ENCODE measurements at places on chromosomes 3 and 15.
A peak's percentile ranks its signal among the peaks of the same experiment; 100 is the strongest.

GRCh38 chr3:131731709-131732108 is 228.9 kb upstream of the MRPL3 start:
- no peak for DNase-seq

DNA sequence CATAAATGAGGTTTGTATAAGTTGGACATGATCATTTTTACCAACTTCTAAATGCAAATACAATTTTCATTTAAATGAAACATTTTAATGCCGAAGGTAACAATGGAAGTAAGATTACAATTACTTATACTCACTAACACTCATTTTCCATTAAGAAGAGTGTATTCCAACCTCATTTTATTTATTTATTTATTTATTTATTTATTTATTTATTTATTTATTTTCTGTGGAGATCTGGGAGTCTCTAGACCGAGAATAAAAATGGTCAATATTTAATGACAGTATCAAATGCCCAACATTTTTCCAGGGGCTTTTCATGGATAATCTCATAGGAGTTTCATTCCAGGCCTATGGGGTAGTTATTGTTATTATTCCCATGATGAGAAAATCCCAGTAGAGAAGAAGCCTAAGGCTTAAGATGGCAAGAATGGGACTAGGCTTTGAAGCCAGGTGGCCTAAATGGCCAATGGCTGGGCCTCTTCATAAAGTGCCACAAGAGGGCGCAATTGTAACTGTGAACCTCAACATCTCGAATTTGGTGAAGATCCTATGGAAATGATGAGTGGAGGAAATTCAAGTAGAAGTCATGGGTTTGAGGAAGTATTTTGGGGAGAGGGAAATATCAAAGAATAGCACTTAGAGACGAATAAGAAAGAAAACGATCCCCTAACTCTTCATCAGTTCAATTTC is 21.3 kb downstream of the VGLL3 start:
- no peak for DNase-seq

DNA sequence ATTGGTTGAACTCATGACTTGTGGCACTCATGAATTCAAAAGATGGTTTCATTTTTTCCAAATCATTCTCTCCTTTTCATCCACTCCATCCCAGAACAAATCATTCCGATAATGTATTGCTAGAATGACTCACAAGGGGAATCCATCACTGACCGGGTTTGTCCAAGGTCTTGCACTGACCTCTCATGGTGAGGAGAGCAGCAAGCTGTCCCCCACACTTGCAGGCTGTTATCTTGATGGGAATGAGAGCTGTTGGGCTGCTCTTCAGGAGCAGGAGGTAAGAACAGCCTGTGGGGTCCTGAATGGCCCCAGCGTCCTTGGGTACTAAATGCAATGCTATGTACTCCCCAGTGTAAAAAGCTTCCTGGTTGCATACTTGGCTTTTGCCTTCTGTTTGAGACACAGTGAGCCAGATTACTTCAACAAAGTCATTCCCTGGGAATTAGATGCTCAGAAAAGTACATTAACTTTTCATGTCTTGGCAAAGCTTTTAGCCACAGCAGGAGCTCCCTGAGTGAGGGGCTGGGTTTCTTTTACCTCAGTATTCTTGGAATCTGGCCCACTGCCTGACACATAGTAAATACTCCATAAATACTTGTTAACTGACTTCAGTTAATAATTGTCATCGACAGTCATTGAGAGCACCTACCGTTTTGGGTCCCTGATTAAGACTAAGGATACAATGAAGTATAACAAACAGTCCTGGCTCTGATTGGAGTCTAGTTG is 24.1 kb downstream of the CCNL1 start:
- no peak for DNase-seq

GRCh38 chr3:128551867-128552266 is 58.9 kb upstream of the GATA2 start:
- peak; percentile 5 for DNase-seq

DNA sequence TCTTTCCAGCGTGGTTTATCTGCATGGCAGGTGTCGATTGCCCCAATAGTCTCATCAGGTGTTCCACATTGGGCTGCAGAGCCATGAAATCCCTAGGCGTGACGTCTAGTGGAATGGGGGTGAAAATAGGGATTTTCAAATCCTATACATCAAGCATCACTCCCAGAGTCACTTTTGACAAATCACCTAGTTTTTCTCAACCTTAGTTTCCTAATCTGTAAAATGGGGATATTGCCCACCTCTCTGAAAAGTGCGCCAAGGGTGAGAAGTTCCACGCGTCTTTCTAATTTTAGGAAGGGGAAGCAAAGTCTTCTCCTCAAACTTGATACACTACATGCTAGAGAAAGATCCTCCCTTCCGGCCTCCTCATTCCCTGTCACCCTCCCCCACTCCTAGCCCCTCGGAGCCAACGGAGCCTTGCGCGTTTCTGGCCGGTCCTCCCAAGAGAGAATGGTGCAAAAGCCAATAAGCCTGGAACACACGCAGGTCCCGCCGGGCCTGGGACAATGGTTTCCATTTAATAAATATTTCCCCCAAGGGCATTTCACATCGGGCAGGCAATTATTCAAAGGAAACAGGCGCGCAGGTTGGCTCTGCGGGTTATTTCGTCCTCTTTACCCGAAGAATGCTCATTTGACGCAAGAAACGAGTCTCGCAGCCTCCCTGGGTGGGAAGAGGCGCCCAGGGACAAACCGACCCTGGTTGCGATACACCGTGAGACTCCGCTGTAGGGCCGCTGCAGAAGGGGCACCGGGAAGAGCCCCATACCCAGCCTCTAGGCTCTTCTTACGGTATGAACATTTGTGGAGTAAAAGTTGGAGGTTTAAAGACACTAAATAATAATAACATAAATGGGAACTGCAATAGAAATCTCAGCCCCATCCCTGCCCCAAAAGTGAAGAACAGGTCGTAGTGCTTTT is 1.2 kb upstream of the SOX14 start:
- no peak for DNase-seq

DNA sequence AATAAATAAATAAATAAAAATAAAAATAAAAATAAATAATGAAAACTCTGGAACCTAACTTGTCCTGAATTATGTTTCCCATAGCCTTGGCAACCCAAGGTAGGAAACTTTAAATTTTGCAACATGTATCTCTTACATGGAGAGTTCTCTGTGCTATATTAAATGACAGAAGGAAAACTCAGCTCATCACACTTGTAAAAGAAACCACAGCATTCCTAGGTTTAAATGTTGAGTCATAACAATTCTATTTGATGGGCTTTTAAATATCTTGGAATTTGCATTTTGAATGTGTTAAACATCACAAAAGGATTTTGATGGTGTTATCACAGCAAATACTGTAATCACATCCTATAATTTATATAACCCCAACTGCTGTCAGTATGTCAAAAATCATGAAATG is 144.2 kb downstream of the LRTM1 start:
- DNase-seq: no peak

DNA sequence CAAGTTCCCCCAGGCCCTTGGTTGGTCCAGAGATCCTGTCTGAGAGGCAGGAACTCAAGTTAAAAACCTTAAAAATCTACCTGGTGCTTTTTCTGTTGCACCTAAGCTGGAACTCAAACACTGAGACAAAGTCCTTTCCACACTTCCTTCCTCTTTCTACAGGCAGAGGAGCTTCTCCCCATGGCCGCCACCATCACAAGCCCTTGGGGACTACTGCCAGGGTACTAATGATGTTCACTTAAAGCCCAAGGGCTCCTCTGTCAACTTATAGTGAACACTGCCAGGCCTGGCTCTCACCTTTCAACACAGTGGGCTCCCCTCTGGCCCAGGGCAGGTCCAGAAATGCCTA is 26.0 kb downstream of the TM4SF18 start:
- no peak for DNase-seq

DNA sequence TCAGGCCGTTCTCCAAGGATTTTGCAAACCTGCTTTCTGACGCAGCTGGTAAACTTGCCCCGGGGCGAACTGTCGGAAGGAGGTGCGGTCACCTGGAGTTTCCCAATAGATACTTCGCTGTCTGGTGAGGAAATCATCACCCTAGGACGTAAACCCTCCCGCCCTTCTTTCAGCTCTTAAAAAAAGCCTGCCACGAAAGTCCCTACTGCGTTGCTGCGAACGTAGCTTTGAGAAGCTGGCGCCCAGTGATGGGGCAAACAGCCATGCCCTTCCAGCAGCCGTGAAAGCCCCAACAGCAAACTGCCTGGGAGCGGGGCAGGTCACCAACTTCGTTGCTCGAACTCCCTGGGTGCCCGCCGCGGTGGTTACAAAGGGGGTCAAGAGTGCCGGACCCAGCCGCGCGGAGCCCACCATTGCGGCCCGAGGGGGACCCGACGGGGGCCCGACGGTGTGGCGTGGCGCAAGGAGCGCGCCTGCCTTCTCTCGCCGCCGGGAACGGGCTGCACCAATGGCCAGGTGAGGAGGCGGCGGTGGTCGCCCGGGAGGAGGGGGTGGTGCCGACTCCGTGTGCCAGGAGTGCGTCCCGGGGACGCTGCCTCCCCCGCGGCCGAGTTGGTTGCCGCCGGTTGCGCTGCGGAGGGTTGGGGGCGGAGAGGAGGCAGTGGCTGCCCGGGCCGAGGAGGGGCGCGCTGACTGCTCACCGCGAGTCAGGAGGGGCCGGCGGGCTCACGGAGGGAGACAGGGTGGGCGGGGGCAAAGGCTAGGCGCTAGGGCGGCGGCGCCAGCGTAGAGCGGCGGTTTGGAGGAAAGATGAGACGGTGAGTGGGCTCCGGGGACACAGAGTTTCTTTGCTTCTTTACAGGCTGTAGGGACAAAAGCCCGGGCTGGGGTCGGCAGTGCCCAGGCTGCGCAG is at the start of gene PHLDB2:
TSS of gene PHLDB2 (plus strand) at position 205 of the 913 bp plus-strand sequence. CDS start 24,813 bp downstream, outside the sequence.
- DNase-seq: peak; percentile 94

DNA sequence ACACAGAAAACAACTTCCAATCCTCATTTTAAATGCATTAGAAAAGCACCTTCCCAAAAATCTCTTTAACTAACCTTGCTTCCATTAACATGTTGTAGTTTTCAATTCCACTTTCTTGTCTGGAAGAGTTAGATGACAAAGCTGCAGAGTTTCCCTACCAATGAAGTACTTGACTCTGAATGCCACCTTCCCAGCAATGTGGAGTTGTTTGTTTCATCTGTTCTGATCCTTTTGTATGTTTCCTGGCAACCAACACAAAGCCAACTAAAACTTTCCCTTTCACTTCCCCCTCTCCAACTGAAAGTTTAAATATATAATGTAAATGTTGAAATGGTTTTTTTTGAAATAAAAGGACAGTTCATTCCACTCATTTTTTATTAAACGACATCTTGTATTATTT is at the start of gene WDR49:
TSS of gene WDR49 (minus strand) at position 183 of the 400 bp plus-strand sequence. CDS start 517 bp downstream, outside the sequence.
- no peak for DNase-seq

- DNase-seq: peak; percentile 43
Observed at GRCh38 chr3:42803414-42804105, 730 bp downstream of the HIGD1A start.

- DNase-seq: no peak
Observed at GRCh38 chr3:178202194-178202593, 334.0 kb upstream of the KCNMB2 start.

DNA sequence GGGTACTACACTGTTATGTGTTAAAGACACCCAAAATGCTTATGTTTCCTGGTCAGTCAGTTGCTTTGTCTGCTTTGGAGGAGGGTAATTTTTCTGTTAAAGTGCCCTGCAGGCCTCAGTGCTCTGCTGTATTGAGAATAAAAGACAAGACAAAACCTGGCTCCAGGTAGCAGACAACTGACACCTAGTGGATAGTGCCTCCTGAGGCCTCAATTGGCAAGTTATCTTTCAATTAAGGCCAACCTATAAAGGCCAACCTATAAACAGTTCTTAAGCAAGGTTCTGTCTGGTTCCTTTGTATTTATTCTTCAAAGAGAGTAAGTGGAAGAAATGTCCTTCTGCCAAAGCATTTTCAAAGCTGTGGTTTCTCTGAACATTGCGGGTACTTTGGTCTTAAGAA is 773.8 kb downstream of the MECOM start:
- DNase-seq: no peak

- DNase-seq: peak; percentile 19
Observed at GRCh38 chr3:64121750-64122311, 98.5 kb upstream of the PSMD6 start.

DNA sequence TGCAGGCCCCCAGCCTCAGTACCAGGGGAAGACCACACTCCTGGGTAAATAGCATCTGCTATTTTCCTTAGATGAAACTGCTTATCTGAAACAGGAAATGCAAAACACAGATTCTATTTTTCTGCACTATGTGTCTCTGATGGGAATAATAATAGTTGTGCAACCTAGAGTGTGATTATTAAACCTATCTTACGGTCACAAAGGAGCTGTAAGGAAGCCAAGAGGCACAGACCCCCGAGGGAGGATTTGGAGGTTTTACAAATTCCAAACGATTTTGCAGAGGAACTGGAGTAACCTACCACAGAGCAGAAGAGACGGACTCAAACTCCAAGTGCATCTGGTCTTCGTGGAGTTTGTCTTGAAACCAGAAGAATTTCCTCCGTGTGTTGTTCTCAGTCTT is 14.1 kb upstream of the APOD start:
- DNase-seq: no peak

- DNase-seq: no peak
Observed at GRCh38 chr3:43197181-43197580, 89.2 kb upstream of the SNRK start.

DNA sequence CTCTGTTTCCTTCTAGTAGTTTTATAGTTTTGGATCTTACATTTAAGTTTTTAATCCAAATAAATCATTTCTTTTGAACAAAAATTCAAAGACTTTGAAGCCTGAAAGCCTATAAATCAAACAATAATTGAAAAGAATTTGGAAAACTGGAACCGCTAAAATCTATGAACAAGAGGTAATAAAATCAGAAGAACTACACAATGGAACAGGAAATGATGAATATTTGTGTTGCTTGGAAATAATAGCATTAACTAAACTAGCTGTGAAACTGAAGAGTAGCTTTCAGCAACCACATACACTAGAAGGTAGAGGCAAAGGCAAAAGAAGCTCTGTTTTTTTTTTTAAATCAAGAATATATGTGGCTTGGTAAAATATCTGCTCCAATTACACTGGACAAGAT is 147.9 kb upstream of the ABI3BP start:
- no peak for DNase-seq

GRCh38 chr15:69592954-69593353 is 140.3 kb downstream of the RPLP1 start:
- DNase-seq: no peak

- DNase-seq: peak; percentile 67
Observed at GRCh38 chr15:99104788-99105513, at the start of gene SYNM. Gene SYNM, plus strand, starts transcription at chr15:99105080. Its CDS starts 120 bp downstream, at chr15:99105200.

DNA sequence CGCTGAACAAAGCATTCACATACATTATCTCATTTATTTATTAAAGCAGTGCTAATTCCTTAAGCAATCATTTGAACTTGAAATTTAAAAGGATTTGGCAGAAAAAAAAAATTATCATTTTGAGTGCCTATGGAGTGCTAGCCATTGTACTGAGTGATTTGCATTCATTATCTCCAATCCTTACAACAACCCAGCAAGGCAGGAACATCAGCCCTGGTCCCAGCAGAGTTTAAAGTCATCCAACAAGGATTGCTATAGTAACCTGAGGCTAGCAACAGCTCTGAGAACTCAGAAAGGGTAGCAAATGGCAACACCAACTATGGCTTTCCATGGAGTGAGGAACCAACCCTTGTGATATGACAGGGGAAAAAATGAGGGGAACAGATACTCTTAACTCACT is 237.6 kb upstream of the SETMAR start:
- no peak for DNase-seq

DNA sequence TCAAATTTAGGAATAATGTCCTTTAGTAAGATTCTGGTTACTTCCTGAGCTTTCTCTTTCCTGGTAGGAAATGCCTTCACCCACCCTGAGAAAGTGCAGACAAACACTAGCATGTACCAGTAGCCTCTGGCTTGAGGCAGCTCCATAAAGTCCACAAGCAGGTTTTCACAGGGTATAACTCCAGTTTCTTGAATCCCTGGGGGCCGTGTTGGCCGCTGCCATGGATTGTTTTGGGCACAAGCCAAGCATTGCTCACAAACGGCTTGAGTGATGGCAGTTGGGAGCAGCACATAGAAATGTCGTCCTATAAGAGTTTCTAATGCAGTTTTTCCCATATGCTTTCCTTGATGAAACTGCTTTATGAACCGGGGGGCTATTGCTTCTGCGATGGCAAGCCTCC is 164.1 kb downstream of the STXBP5L start:
- peak; percentile 17 for DNase-seq

All from stomach (tissue), 19 donors.